ENCODE measurements at places on chromosomes 11 and 22.

DNA sequence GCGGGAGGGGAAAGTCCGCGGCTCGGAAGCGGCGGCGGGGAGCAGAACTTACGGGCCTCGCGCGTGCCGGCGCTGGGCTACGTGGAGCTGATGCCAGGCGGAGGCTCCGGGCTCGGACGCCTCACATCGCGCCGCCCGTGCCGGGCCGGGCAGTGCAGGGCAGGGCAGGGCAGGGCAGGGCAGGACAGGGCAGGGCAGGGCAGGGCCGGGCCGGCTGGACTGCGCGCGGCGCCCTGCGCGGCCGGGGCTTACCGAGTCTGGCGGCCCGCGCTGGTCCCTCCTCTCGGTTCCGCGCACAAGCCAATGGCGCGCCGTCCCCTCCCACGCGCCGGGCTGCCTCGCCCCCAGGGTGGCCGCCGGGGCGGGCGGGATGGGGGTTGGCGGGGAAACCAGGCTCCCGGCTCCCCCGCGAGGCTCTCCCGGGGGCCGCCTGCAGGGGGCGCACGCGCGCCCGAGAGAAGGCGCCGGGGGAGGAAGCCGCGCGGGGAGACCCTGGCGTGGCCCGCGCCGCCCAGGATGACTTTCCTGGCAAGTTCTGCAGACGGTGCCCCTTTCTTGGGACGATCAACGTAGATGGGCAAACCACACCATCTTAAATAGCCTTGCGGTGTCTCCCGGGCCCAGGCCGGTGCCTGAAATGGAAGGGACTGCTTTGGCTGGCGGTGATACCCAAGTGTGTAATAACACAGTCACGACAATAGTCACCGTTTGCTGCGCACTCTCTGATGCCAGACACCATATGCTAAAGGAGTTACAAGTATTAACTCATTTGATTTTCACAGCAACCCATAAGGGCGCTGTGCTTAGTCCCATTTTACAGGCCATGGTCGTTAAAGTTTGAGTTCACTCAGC is at the start of gene TP53I11:
TSS of gene TP53I11 (minus strand) at position 259 of the 852 bp plus-strand sequence. CDS start 12,548 bp downstream, outside the sequence.
- peak; percentile 81 for DNase-seq

GRCh38 chr22:40932396-40932795 is 18.8 kb upstream of the RBX1 start:
- DNase-seq: no peak

DNA sequence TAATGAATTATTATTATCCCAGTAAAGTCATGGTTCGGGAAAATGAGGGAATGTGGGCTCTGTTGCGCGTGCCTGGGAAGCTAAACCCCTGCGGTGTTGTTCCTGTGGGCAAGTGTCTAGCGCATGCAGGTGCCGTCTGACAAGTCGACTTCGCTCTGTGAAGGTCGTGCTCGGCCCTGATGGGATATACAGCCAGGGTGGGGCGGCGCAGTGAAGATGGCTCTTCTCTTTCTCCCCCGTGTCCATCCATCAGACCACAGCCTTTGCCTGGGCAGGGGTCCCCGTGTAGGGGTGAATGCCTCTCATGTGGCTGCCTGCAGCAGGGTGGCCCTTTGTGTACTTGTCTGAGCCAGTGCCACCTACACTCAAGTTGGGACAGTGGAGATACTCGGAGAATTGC is 12.8 kb upstream of the TRMU start:
- no peak for DNase-seq

DNA sequence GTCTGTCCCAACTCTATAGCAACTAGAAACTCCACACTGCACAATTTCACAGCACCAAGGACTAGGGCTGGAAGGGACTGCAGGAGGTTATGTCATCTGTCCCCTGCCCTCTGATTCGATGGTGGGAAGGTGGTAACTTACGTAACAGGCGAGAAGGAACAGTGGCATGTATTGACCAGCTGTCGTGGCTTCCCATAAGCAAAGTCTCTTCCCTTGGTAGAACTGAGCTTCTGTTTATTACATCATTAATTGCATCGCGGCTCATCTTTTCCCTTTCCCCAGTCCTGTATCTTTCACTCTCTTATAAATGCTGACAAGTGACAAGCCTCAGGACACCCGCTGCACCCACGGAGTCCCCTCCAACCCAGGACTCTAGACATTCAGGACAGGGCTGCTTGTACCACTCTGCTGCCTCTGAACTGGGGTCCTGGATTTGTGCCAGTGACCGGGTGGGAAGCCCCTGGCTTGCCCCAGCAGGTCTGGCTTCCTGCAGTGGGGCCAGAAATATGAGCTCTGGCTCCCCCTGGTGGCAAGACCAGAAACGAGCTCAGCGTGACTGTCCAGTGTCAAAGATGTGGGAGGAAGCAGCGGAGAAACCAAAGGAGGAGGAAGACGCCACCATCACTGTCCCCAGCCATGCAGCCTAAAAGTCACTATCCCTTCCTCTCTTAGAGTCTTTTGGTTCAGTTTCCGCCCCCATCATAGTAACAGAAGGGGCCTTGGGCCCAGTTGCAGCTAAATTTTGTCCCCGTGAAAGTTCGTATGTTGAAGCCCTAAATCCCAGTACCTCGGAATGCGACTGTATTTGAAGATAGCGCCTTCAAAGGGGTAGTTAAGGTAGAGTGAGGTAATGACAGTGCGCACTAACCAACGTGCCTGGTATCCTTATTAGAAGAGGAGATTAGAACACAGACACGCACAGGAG is 84.5 kb downstream of the ISX start:
- peak; percentile 52 for DNase-seq

DNA sequence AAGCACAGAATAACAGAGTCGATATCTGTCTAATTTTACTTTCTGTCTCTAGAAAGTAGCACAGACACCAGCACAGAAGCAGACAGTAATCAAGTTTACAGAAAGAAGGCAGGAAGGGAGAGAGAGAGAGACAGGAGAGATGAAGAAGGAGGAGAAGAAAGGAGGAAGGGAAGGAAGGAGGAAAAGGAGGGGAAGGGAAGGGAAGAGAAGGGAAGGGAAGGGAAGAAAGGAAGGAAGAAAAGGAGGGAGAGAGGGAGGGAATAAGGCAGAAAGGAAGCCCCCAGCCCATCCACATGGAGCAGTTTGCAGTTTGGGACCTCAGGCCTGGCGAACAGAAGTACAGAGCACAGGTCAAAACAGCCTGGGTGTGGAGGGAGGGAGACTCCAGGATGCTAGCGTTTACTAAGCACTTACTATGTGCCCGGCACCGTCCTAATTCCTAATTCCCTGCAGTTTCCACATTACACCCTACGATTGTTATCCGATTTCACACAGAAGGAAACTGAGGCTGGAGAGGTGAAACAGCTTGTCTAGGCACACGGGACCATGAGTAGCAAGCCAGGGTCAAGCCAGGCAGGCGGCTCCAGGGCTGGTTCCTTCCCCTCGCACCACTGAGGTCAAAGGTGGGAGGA is 46.0 kb upstream of the WNT7B start:
- DNase-seq: no peak

DNA sequence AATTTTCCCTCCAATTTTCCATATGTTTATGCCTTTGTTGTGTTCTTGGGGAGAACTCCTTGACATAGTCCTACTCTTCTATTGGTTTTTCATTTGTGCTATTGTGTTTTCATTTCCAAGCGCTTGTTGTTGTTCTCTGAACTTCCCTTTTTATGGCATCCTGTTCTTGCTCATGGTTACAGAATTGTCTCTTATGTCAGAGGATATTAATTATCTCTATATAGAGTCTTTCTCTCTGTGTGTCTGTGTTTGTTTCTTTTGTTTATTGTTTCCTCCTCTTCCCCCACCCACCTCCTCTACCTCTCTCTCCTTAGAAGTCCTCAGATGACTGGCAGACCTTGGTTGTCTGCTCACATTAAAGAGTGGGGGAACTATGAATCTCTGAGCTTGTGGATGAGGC is 69.9 kb downstream of the HORMAD2 start:
- no peak for DNase-seq

- DNase-seq: peak; percentile 97
Measured at GRCh38 chr22:29030618-29031226, 30.9 kb downstream of the C22orf31 start.

- DNase-seq: no peak
Measured at GRCh38 chr11:44782478-44782877, 55.7 kb downstream of the TSPAN18 start.

DNA sequence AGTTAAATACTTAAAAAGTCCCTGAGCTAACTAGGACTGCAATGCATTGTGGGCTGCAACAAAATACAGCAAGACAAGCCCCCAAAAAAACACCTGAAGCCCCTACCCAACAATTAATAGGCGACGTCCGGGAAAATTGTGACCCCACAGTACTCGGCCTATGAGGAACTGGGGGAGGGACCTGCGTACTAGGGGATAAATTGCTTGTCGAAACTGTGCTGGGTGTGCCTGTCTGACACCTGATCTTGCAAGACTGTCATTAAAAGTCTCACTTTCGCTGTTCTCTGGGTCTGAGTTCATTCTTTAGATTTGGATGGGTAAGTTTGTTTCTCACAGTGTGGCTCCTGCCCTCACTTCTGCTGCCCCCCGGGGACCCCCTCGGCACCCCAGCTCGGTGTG is 15.2 kb downstream of the TANGO2 start:
- no peak for DNase-seq

GRCh38 chr22:40517631-40518030 is 118.9 kb downstream of the MRTFA start:
- no peak for DNase-seq

DNA sequence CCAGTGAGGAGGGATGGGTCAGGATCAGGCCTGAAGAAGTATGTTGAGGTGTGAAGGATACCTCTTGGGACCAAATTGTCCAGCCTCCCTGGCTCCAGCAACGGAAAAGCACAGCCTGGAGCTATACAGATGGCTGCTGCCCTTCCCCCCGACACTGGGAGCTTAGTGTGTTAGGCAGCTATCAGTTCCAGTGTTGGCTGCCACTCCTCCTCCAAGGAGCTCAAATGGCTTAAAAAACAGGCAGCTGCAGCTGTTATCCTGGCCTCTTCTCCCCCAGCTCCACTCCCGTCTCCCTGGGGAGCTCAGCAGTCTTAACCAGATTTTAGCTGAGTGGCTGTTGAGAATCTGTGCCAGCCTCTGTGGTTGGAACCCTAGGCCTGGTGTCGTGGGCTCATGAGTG is 225.0 kb downstream of the JRKL start:
- no peak for DNase-seq

DNA sequence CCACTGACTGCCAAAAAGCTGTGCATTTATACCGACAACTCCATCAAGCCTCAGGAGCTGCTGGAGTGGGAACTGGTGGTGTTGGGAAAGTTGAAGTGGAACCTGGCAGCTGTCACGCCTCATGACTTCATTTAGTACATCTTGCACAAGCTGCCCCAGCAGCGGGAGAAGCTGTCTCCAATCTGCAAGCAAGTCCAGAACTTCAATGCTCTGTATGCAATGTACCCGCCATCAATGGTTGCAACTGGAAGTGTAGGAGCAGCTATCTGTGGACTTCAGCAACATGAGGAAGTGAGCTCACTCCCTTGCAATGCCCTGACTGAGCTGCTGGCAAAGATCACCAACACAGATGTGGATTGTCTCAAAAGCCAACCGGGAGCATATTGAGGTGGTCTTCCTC is at the start of gene SLC22A25:
TSS of gene SLC22A25 (minus strand) at position 67 of the 400 bp plus-strand sequence. CDS start 13,947 bp downstream, outside the sequence.
- DNase-seq: no peak

DNA sequence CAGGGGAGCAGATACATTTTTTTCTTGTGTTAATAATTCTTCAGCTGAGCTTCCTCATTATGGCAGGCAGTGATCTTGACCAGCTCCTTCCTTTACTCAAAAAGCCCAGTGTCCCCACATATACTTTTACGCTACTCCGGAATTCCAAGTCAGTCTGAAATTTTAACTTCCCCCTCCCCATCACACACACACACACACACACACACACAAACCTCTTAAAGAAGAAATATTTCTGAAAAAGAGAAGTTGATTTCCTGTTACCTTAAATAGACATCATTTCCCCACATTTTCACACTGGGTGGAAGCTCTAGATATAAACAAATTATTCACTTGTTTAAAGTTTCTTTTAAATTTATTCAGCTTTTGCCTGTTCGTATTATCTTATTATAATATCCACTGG is 113.9 kb downstream of the DBX1 start:
- DNase-seq: no peak

GRCh38 chr11:119101759-119102423 is at the start of gene DPAGT1:
DPAGT1 (minus strand) TSS chr11:119101853; CDS start chr11:119101655, 198 bp downstream.
- DNase-seq: peak; percentile 78

All from HuH-7 (cell line).